Naive thymus-derived CD8-positive, alpha-beta T cell (primary cell): ENCODE measurements at places on chromosomes 7 and 10.
A peak's percentile ranks its signal among the peaks of the same experiment; 100 is the strongest.

DNA sequence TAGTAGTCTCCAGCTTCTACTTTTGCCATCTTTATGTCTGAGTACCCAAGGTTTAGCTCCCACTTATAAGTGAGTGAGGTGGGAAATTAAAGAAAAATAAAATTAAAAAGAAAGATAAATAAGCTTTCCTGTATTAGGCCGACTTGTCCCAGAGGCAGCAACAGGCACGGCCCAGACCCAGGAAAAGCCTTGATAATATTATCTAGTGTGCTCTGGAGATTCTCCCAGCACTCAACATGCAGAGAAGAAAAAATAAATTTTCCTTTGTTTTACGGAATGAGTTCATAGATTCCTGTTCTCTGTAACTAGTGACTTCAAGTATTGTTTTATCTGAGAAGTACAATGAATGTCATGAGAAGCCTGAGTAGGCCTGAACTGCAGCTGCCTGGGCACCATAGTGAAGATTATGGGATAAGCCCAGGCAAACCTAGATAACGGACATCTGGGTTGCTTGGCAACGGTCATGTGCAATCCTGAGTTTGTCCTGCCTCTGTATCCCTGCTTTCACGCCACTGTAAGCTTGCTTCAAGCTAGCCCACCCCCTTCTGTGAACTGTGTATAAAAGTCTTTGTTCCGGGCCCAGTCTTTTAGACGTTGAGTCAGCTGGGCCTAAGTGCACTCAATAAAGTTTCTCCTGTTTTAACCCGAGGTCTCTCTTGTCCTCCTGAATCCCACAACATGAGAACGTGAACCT is 6.4 kb downstream of the ATE1 start:
- H3K4me3 ChIP-seq = no peak overlapping the region
- peaks cover 9% of the 10 kb centered on the region for H3K4me1 ChIP-seq
- H3K36me3 ChIP-seq = peaks cover 15% of the 10 kb centered on the region
- peak overlapping the region; percentile 56 for H3K27ac ChIP-seq
- no peaks in the 10 kb centered on the region for H3K27me3 ChIP-seq

DNA sequence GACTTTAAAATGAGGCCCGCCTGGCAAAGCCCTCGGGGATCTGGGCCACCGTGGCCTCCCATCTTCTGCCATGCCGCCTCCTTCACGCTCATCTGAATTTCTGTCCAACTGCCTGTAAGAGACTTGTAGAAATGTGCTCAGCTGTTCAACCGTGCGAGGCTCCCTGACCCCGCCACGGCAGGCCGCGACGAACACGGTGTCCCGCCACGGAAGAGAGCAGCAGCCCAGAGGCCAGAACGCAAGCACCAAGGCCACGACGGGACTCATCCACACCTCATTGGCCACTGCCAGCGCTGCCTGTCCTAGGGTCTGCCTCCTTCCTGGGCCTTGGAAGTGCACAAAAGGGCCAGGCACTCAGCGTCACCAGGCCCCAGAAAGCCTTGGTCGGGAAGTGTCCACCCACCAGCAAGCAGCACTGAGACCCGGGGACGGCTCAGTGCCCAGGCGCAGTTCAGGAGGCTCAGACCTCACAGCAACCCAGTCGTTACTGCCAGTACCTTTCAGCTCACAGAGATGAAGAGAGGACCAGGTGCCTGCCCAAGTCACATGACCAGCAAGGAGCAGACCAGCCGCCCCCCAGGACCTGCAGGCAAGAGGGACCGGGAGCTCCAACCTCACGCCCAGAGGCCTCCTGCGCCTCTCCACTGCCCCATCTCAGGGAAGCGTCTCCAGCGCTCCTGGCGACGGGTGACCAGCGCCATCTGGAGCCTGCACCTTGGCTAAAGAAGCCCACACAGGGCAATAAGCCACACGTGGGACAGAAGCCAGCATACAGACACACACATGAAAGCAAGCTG is 85.9 kb downstream of the MAD1L1 start:
- no peak for DNase-seq
- H3K27ac ChIP-seq = no peak overlapping the region
- peaks cover 18% of the 10 kb centered on the region for H3K36me3 ChIP-seq

- H3K4me1 ChIP-seq = no peaks in the 10 kb centered on the region
- H3K27ac ChIP-seq = no peak overlapping the region
- no peak for DNase-seq
- no peak overlapping the region for H3K4me3 ChIP-seq
Observed at GRCh38 chr10:110706690-110707098, 62.6 kb downstream of the RBM20 start.

DNA sequence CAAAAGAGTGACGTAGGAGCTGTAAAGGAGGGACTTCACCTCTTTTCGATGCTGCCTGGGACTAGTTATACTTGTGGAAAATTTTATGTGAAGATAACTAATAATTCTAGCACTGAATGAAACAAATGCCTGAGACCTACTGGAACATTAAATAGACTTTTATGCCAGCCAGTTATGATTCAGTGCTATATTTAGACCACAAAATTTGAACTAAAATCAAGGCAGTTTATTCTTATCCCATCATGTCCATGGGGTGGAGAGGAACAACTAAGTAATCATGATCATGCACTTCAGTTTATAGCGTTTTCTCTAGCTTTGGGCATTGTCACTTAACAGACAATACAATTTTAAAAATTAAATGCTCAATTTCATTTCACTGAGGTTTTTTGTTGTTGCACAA is 76.7 kb downstream of the ZEB1 start:
- H3K36me3 ChIP-seq = peaks cover 10% of the 10 kb centered on the region
- H3K4me1 ChIP-seq = peaks cover 48% of the 10 kb centered on the region
- DNase-seq = no peak
- no peak overlapping the region for H3K27ac ChIP-seq
- no peaks in the 10 kb centered on the region for H3K27me3 ChIP-seq

DNA sequence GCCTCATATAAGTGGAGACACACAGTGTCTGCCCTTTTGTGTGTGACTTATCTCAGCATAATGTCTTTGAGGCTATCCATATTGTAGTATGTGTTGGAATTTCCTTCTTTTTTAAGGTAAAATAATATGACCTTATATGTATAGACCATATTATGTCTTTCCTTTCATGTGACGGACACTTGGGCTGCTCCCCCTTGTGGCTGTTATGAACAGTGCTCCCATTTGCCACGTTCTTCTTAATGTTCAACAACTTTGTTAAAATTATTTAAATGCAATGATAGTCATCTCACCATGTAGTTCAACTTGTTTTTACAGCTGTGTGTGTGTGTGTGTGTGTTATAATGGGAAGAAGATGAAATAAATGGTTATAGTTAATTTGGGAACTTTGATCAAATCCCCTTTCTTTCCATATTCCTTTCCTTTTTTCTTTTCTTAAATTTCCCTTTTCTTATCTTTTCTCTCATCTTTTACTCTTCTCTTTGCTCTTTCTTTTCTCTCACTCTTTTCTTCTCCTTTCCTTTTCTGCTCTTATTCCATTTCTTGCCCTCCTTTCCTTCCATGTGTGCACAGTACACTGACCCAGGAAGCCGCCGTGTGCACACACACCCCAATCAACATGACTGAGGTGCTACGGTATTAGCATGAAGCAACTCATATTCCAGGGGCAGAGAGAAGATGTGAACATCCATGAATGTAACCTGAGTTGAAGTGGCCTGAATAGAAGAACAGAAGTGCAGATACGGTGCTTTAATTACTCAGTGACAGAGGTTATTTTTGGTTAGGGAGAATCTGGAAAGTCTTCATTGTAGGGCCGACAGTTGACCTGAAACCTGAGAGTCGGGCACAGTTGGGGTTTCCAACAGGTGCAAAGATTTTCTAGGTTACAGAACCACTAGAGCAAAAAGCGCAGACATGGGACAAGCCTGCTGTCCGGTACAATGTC is 596.6 kb downstream of the SDK1 start:
- peaks cover 5% of the 10 kb centered on the region for H3K27me3 ChIP-seq
- H3K4me3 ChIP-seq = no peak overlapping the region
- H3K4me1 ChIP-seq = no peaks in the 10 kb centered on the region
- H3K36me3 ChIP-seq = no peaks in the 10 kb centered on the region
- DNase-seq = no peak
- no peak overlapping the region for H3K27ac ChIP-seq
